ENCODE measurements at places on chromosomes 11 and 22. TPM values are rescaled to one million over a fixed set of nuclear protein-coding genes. Genes with fewer than 3 reads are reported as not detected.

- DNase-seq, result no peak
These were observed 944.3 kb downstream of the BRD1 start for GRCh38 chr22:48883211-48883960.

DNA sequence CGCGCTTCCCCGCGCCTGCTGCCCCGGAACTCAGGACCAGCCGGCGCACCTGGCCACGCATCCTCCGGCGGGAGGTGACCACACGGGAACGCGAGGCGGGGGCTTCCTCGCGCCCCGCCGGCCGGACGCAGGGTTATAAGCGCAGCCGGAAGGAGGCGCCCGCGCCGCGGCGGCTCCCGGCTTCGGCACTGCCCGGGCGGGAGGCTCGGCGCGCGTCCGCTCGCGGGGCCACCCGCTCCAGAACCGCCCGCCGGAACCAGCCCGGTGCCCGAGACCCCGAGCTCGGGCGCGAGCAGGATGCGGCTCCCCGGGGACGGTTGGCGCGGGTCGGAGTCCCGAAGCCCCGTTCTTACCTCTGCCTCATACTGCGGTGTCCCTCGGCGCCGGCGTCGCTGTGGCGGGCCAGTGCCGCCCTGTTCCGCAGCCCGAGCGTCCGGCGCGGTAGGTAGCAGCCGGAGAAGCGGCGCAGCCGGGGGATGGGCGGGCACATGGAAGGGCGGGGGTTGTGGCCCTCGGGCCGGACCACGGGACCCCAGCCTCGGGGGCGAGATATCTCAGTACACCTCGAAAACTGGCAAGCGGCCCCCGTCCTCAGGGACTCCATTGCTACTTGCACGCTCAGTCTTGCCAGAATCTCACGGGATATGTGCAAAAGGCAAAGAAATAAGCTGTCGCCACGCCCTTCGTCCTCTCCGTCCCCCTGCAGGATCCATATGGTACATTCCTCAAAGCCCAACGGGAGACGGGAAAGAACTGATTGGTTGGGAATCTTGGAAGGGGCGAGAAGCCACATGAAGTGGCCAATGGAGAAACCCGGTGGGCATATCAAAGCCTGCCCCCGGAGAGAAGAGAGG is 23.1 kb downstream of the MICAL3 start:
- DNase-seq, result peak; percentile 86

DNA sequence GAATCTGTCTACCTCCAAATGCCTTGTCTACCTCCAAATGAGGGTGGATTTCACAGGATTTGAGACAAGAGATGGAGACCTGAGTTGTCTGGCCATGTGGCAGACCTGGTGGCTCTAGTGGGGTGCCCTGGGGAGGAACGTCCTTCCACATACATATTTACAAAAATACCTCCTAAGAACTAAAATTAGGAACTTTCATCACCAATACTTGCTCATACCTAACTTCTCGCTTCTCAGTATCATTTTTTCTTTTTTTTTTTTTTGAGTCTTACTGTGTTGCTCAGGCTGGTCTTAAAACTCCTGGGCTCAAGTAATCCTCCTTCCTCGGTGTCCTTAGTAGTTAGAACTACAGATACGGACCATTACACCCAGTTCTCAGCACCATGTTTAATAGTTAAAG is 117.9 kb downstream of the MED15 start:
- DNase-seq, result no peak

DNA sequence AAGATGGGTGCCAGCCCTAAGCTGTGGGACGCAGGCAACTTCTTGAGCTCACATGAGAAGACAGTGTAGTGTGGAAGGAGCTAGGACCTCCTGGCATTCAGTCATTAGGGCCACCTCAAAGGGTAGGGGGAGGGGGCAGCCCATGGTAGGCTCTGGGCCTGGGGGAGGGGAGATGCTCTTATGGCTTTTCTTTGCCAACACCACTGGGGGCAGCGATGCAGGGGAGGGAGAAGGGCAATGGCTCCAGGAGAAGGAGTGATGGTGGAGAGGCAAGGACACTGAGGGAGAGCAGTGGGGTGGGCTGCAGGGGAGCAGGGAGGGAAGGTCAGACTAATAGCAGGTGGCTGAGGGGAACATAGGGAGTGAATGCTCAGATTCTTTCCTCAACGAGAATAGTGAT is 63.3 kb upstream of the SUSD2 start:
- DNase-seq, result no peak

Gene TRIM6
- 3.8 TPM for polyA plus RNA-seq
